ENCODE measurements at places on chromosomes 3 and 15.

DNA sequence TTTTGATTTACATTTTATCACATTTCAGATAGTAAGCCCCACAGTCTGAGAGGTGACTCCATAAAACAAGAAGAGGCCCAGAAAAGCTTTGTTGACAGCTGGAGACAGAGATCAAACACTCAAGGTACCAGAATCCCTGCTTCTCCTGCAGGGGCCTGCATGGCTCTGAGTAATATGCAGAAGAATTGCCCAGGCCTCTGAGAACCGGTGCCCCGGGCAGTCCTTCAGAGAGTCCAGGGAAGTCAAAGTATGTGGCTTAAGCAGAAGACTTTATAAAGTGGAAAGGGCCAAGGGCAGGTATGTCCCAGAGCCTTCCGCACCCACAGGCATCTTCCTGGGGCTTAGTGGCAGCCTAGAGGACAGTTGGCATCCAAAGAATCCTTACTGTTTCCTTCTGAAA, 12.8 kb downstream of the ATRIP start:
- no peak for DNase-seq

- DNase-seq, result no peak
Observed at GRCh38 chr3:184549796-184550577, 11.6 kb upstream of the EPHB3 start.

GRCh38 chr3:48694610-48695392, 9.1 kb upstream of the NCKIPSD start:
- no peak for DNase-seq

- no peak for DNase-seq
Observed at GRCh38 chr3:118782755-118783202, 251.9 kb downstream of the IGSF11 start.

GRCh38 chr3:58307639-58308215, 1.4 kb downstream of the HTD2 start:
- DNase-seq, result peak; percentile 26

DNA sequence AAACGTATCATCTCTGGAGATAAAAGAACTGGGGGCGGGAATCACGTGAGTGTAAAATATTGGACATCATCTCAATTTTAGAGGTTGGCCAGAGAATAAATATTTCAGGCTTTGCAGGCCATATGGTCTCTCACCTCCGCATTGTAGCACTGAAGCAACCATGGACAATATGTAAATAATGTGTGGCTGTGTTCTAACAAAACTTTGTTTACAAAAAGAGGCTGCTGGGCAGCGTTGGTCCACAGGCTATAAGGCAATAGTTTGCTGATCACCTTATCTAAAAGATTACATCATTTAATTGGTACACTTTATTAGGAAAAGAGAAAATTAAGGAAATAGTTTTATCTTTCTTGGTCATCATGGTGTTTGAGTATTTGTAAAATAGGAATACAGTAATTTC, 22.5 kb upstream of the SHC4 start:
- DNase-seq, result no peak

DNA sequence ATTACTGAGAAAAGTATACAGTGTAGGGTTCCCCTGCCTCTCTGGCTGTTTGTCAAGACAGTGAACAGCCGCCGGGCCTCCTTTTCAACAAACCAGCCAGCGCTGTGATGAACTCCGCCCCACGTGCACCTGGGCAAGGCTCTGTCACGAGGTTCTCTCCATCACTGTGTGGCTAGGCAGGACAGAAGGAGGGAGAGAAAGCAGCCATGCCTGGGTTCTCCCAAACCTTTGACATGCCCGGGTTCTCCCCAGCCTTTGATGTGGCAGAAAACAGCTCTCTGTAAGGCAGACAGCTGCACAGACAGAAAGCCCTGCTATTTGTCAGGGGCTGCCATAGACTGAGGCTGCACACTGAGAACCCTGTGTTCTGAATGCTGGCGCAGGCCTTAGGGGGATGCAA, 101.4 kb upstream of the TRPM1 start:
- DNase-seq, result no peak

GRCh38 chr3:189311521-189311920, 139.8 kb downstream of the TPRG1 start:
- no peak for DNase-seq

DNA sequence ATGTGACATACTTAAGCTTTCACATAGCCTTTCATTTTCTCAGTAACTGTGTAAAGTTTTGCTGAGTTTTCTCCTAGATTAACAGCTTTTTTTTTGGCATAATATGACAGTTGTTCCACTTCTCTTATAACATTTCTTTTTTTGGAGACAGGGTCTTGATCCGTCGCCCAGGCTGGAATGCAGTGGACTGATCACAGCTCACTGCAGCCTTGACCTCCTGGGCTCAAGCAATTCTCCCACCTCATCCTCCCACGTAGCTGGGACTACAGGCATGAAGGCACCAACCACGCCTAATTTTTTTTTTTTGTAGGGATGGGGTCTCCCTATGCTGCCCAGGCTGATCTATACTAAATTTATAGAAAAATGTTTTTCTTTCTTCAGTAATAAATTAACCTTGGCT, 30.1 kb downstream of the DLG1 start:
- DNase-seq, result no peak

DNA sequence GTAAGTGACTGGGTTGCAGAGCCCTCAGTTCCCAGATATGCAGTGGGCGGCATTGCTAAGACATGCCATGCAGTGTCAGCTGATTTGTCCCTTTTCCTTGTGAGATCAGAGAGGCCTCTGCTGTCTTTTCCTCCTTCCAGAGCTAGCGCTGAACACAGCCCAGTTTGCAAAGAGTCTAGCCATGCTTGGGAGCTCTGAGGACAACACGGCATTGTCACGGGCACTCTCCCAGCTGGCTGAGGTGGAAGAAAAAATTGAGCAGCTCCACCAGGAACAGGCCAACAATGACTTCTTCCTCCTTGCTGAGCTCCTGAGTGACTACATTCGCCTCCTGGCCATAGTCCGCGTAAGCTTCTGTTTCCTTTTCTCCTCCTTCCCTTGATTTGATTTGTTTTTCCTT, 20.0 kb upstream of the SNX22 start:
- no peak for DNase-seq

GRCh38 chr3:144502402-144502801, 530.8 kb downstream of the DIPK2A start:
- no peak for DNase-seq

- no peak for DNase-seq
Observed at GRCh38 chr3:62758296-62759066, 116.7 kb downstream of the CADPS start.

- no peak for DNase-seq
Observed at GRCh38 chr3:150605998-150606641, 3.0 kb downstream of the SELENOT start.

GRCh38 chr3:4615750-4616149, 122.6 kb downstream of the ITPR1 start:
- DNase-seq, result no peak

DNA sequence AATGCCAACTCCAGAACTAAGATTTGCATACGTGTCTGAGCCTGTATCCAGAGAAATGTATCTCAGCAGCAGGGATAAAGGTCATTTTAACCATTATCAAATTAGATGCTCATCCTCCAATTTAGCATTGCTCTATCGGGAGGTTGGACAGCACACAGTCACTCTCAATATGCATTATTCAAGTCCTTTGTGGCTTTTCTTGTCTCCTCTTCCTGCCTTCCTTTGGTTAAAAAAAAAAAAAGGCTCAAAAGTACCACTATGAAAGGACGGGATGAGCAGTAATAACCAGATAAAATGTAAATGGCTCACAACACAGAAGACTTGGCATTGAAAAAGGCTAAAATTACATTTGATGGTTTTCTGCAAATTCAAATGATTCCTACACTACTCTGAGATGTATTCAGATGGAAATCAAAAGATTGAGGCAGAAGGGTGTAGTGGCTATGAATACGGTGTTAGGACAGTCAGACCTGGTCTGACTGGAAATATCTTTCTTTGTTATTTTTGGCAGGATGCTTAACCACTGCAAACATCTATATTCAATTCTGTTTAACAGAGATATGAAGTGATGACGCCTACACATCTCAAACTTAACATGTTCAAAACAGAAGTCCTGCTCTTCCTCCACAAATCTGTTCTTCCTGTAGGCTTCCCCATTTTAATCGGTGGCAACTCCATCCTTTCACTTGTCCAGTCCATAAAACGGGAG, 109.6 kb downstream of the ADAMTS9 start:
- DNase-seq, result no peak

GRCh38 chr3:30258426-30259392, 347.7 kb upstream of the TGFBR2 start:
- DNase-seq, result no peak

DNA sequence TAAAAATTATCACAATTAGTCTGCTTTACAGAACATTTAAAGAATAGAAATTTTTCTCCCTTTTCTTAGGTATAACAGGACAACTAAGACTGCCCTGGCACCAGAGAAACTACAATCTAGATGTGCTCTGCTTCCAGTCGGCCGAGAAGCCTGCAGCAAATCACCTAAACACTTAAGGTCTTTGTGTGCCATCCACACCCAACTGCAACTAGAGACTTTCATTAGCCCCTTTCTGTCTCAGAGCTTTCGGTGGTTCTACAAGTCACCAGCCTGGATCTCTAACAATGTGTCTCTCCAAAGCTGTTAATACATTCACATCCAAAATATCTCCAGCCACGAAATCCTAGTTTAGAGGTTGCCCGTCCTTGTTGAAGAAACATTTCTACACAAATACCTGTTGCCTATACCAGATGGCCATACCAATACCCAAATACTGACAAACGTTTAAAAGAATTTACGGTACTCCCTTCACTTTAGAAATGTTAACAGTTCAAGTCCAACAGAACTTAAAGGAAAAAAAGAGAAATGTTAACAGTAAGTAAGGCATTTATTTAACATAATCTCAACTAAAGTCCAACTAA, 6.7 kb downstream of the PRC1 start:
- DNase-seq, result no peak

DNA sequence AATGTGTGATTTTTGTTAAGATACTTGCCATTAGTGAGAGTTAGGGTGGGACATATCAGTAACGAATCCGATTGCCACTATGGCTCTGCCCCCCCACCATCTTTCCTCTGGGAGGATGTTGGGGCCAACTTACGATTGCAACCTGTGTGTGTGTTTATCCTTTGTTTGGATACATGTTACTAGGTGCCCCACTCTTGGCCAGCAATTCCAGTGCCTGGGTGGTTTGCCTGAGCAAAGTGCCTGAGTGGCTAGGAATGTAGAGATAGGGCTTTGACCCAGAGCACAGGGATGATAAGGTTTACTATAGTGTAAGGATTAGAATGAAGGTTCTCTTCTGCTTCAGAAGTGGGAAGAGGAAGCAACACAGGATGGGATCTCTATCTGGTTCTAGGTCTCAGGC, 231.8 kb downstream of the TP63 start:
- no peak for DNase-seq

DNA sequence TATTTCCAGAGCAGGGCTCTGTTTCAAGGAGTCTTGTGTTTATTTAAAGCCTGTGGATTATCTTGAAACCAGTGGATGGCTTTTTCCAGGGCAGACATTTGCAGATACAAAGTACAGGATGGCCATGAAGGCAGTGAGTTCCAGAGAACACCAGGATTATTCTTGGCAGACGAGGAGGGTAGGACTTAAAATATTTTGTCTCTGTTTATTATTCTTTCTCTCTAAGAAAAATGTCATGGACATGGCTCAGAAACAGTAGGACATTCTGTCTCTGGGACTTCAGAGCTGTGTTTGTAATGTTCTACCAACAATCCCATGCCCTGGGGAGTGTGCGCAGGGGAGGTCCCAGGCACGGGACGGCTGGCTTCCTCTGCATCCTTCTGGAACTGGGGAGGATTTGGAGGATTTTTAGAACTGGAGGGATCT, 125.9 kb downstream of the ATP10A start:
- no peak for DNase-seq

DNA sequence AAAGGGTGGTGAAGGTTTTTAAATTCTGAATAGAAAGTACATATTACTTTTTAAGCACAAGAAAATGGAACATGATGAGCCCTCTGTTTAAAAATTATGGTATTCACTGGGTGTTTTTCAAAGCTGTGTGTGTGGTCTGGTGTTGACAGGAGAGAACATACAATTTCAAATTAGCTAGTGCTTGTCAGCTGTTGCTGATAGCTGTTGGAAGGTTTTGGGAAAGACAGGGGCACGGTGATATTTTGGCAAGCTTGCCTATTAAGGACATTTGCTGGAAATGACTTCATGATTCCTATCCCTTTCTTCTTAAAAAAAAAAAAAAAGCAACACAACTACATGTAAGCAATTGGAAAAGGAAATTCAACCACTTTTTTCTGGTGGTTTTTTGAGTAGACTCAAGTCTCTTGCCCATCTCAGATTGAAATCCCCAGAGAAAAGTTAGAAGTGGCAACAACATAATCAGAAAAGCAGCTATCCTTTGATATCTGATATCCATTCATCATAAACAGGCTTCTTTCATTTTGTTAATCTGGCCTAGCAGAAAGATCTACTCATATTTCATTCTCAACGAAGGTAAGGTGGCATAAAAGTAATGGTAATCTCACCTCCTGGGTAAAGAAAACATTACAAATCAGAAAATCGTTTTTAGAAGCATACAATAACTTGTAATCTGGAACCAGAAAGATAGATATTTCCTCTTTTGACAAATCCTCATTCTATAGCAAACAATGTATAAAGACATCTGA, 130.0 kb downstream of the RBMS3 start:
- DNase-seq, result no peak

DNA sequence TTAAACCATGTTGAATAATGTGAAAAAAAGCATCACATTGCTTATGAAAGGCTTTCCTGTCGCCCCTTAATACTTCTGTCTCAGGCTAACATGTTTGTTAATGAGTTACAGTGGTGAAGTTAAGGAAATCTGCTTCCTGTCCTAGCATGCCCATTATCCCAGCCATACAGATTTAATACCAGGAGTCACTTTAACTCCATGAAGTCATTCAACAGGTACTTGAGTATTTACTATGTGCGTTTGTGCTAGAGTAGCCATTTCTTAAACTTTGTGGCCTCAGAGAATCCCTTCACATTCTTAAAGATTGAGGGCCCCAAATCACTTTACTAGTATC, 10.1 kb upstream of the SETD5 start:
- DNase-seq, result no peak

DNA sequence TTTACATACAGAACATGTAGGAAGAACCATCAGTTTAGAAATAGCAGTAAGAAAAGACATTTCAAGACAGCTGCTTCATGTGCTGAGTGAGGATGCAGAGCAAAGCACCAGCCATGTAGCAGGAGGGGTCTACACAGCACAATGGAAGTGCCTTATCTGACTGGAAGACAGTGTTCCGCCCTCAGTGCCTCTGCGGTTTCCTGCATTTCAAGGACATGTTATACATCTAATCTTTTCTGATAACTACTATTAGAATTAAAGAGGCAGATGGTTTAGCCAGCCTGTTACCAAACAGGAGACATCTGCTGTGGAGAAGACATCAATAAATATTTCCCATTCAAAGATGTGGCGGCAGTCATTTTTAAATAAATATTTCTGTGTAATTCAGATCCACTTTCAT, 10.6 kb downstream of the LSG1 start:
- no peak for DNase-seq

- DNase-seq, result no peak
Observed at GRCh38 chr15:60374628-60375081, 23.1 kb downstream of the ANXA2 start.

- no peak for DNase-seq
Observed at GRCh38 chr15:48336940-48337339, 5.7 kb downstream of the DUT start.

- no peak for DNase-seq
Observed at GRCh38 chr3:15998911-15999310, 175.6 kb upstream of the GALNT15 start.

All from effector CD4-positive, alpha-beta T cell (primary cell).